ENCODE measurements at places on chromosomes 3 and 15.

DNA sequence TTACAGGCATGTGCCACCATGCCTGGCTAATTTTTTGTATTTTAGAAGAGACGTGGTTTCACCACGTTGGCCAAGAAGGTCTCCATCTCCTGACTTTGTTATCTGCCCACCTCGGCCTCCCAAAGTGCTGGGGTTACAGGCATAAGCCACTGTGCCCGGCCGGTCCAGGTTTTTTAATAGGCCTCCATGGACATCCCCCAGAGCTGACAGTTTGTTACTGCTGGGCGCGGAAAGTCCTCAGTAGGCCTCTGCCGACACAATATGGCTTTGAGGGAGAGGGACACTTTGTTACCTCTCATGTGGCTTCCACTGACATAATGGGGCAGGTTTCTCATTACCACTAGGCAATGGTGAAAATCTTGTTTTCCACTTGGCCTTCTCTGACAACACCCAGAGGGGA is 152.0 kb downstream of the WNT7A start:
- no peak for DNase-seq

DNA sequence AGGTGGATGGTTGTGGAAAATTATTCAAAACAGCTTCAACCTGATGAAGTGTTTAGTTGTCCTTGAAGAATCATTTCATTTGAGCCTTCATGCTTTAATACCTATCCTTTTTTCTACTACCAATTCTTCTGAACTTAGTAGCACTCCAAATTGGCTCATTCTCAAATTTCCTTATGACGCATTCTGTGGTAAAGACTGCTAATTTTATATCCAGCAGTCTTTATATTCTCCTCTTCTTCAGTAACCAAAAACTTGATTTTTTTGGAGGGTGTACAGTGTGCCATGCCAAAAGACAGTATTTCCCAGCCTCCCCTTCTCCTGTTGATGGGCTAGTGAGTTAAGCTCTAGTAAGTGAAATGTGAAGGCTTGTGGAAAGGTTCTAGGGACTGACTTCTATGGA is 25.2 kb downstream of the CGNL1 start:
- no peak for DNase-seq

GRCh38 chr3:46671541-46672348 is 21.7 kb downstream of the ALS2CL start:
- no peak for DNase-seq

DNA sequence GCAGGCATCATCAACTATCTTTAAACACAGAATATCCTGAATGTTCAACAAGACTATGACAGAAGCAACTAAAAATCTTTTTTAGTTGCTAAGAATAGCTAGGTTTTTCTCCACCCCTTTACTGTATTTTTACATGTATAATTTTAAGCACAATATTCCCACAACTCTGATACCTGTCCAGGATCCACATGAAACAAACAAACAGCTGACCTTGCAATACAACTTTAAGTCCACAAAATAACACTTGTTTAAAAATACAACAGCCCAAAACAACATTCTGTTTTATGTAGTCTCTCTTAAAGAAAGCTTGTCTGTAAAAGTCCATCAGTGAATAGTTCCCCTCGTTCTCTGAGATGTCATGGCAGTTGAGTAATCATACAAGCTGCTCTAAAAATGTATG is 41.1 kb downstream of the IFT57 start:
- DNase-seq: no peak

DNA sequence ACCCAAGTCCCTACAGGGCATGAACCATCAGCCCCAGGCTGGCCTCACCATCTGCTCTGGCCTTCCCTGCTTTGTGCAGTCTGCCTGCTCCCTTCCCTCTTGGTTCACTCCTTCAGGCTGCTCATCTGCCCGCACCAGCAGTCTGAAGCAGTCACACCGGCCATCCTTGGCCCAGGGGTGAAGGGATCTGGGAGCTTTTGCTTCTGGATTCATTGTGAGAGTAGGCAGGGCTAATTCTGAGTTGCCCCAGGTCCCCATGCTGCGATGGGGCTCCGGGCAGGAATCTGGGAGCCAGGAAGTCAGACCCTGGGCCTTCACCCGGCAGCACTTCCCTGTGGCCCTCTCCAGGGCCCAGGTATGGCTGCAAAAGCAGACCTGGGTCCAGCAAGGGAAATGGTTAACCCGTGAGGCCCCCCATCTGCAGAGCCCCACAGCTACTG is 99.7 kb downstream of the VGLL4 start:
- no peak for DNase-seq

DNA sequence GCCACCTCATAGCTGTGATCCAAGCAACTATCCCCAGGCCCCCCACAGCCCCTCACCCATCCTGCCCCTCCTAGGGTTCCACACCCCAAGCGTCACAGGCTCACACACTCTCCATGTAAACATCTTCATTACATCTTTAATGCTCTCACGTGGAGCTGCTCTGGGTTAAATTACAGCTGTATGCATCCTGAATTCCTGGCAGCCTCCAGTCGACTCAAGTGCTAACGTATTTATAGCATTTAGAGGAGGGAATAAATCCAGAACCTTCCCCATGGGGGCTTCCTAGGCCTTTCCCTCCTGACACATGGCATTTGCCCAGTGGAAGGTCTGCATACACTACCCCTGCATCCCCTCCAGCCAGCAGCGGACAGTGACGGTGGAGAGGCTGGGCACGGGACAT is 9.6 kb downstream of the C3orf18 start:
- no peak for DNase-seq

- no peak for DNase-seq
These were observed 7.6 kb downstream of the XXYLT1 start for GRCh38 chr3:195263193-195263924.

- DNase-seq: no peak
These were observed 30.5 kb downstream of the TMEM44 start for GRCh38 chr3:194602669-194603171.

- no peak for DNase-seq
These were observed 46.8 kb downstream of the ITGB5 start for GRCh38 chr3:124840331-124840730.

DNA sequence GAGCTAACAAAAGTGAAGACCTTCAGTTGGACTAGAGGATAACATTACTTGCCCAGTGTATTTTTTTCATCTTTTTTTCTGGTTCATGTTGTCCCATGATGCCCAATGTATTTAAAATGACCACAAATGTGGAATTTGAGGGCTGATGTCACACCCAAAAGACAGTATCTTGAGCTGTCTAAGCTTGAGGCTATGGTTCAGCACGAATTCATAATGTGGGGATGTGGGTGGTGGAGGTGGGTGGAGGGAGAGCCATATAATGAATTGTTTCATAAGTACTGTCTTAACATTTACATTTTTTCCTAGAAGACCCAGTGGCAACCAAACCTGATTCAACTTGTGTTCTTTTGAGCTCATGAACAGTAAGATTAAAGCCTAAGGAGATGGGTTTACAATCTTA is 37.5 kb downstream of the CHAC1 start:
- DNase-seq: no peak

DNA sequence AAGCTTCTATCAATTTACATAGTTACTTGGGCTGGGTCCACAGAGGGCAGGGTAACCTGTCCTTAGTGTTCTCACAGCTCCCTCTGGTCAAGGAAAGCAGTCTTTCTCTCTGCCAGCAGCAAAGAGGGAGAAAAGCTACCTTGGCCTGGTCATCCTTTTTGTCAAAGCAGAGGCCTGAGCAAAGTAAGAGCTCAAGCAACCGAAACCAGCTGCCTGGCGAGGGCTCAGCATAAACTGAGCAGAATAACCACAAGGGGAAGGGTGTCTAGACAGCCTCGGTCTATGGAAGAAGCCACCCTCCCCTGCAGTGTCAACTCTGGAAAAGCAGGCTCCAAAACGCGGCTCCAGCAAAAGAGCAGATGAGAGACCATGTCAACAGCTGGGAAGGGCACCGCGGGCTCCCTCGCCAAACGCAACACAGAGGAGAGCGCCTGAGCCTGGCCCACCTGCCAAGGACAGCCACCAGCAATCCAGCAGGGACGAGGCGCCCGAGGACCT is 17.4 kb downstream of the LRIG1 start:
- no peak for DNase-seq

DNA sequence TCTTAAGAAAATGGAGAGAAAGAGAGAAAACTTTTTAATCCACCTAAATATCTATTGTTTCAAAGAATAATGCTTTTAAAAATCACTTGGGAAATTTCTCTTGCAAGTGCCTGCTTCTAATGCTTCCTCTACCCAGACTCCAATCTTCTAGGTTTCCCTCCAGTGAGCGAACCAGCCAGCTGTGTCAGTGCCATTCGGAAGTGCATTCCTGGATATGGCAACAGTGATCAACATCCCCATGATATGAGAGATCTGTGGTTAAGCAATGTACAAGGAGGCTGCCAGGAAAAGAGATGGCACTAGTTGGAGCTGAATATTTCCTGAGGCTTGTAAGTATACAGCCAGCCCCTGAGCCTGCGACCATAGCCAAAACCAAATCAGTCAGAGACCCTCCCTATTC is 53.3 kb upstream of the KCNMB2 start:
- no peak for DNase-seq

GRCh38 chr3:186883686-186884058 is 41.2 kb downstream of the ADIPOQ start:
- DNase-seq: no peak

- no peak for DNase-seq
These were observed 431 bp downstream of the PFKFB4 start for GRCh38 chr3:48555949-48556795.

- DNase-seq: no peak
These were observed 42.0 kb downstream of the THBS1 start for GRCh38 chr15:39622660-39623516.

DNA sequence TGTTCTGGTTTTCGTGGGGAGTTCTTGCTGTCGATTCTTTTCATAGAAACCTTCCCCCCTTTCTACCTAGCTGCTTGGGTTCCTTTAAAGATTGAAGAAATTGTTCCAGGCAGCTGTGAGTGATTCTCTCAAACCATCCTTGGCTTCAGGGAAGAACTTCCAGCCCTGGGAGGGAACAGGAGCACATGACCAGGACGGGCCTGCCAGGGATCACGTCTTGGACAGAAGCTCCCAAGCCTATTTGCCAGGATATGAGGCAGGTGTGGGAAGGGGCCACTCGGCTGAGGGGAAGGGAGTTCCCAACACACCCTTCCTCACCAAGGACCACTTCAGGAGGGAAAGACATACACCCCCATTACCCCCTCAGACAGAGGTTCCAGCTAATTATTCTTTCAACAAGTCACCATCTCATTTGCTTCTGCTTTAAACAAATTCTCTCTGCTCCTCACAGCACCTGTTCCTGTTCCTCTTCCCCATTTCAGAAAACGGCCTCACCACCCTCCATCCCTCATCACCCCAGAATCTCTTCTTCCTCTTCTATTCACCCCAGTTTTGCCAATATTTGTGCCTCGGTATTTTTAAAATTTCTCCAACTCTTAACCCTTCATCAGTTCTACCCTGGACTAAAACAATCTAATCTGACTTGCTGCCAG is 62.5 kb downstream of the WHAMM start:
- DNase-seq: no peak

- no peak for DNase-seq
These were observed 102.5 kb downstream of the ZMAT3 start for GRCh38 chr3:178969004-178969700.

- DNase-seq: no peak
These were observed 37.4 kb downstream of the POLQ start for GRCh38 chr3:121508389-121508788.

DNA sequence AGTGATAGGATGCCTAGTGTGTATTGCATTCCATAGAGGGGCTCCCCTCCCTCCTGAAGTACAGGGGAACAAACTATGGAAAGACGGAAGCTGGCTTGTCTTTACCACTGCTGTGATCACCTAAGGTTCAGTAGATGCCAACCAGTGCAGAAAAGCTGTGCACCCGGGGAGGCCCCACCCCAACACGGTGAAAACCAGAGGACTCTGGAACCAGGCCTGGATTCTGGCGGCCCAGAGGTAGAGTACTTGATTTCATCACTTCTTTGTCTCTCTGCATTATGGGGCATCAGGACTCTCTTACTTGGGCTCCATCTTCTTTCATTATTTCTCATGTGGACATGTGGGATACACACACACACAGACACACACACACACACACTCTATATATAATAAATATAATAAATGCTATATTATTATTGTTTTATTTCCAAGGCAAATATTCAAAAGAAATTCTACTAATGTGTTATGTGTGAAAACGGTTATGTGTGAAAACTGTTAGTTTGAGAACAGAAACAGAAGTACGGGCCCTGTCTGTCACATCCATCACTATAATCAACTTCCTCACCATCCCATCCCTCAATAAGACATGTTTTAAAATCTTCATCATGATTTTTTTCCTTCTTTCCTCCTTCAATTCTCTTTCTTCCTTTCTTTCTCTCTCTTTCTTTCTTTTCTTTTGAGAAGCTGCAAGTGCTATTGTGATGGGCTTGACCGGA is 152.4 kb upstream of the CMC1 start:
- DNase-seq: no peak

- no peak for DNase-seq
These were observed 14.0 kb downstream of the CSNK1G1 start for GRCh38 chr15:64341961-64342360.

DNA sequence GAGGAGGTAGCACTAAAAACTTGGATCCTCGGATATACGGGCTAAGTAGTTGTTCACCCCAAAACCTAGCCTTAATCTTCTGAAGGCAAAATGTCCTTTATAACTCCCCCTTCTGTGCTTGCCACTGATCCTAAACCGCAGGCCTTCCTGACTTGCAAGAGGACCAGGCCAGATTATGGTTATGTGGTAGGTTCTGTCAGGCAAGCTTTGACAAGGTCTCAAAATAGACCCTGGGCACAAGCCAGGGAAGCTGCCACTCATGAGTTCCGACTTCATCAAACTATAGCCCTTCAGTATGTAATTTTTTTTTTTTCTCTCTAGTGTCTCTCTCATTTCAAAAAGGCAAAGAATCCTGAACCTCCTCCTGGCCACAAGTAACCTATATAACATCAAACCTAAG is 3.2 kb downstream of the LRRFIP2 start:
- DNase-seq: no peak

DNA sequence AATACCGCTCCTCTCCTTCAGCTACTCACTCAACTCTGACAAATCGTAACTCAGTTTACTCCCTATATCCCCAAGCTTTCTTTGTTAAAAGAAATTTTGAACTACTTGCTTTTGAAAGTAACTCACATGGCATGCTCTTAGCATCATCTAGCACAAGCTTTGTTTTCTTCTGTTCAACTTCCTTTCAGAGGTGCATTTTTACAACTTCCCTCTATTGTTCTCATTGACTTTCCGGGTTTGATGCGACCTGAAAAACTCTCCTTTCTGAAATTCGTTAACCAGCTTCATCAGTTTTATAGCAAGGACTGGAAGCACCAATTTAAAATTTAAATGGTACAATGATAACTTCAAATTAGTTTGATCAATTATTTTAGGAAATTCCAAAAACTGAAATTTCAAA is 629.5 kb upstream of the TGFBR2 start:
- no peak for DNase-seq

GRCh38 chr3:193793123-193793522 is 200.1 kb downstream of the OPA1 start:
- DNase-seq: no peak

DNA sequence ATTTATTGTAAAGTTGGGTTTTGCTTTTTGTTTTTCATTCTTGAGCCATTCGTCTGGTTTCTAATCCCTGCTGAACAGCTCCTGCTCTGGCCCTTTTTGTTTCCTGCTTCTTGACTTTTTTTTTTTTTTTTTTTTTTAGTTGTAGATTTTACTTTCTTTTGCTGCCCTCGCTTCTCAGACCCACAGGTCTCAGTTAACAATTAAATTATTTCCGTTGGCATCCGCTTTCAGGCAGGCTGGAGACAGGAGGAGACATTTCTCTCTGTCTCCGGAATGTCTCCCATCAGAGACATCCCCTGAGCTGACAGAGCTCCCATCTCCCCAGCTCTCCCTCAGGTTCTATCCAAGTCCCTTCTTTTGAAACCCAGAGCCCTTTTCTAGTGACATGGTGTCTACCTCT is 68.6 kb downstream of the SLC6A6 start:
- DNase-seq: no peak

GRCh38 chr3:152348436-152349177 is 79.9 kb downstream of the MBNL1 start:
- no peak for DNase-seq

Measured in effector CD8-positive, alpha-beta T cell (primary cell).